Fibroblast of pulmonary artery (primary cell): ENCODE measurements at places on chromosomes 3 and 15.
A peak's percentile ranks its signal among the peaks of the same experiment; 100 is the strongest.

GRCh38 chr15:55246567-55246966 is 43.0 kb downstream of the RAB27A start:
- no peak for DNase-seq

- DNase-seq, result no peak
These were observed 283.2 kb upstream of the ROBO1 start for GRCh38 chr3:80050826-80051601.

GRCh38 chr15:65184305-65184867 is 756 bp downstream of the CLPX start:
- DNase-seq, result peak; percentile 58

DNA sequence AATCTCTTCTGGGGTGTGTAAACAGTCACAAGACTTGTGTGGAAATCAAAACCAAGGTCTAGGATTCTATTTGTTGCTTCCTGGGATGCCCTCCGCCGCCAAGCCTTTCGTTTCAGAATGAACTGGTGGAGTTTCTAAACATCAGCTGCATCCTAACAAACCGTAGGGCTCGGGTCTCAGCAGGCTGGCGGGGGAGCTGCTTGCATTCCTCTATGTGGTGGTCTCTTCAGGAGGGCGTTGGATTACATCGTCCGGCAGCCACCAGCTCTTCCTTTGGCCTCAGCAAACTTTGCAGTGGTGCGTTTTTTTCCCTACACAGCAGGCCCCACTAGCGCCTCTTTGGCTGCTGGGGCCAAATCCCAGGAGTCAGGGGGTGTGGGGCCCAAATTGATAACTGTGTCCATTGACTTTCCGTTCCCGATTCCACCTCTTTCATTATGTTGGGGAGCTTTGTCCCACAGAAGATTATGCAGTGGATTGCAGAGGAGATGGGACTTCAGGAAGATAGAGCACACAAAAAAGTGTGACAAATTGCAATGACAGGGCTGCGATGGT is 390.0 kb upstream of the NR2F2 start:
- no peak for DNase-seq

DNA sequence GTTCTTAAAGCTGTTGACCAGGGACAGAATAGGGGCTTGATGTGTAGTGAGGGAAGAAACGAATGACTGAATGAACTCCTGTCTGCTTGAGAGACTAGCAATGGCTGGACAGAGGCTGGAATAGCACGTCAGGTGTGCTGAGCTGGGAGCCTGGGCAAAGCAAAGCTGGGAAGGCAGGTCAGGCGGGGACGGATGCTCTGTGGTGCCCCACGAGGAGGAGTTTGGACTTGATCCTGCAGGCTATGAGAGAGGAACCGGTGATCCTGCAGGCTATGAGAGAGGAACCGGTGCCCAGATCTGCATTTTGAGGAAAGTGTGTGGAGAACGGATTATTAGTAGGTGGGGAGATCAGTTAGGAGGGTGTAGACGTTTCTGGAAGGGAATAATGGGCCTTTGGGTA is 31.3 kb upstream of the PSTPIP1 start:
- DNase-seq, result no peak

GRCh38 chr3:15795651-15796308 is 2.0 kb downstream of the ANKRD28 start:
- peak; percentile 79 for DNase-seq

DNA sequence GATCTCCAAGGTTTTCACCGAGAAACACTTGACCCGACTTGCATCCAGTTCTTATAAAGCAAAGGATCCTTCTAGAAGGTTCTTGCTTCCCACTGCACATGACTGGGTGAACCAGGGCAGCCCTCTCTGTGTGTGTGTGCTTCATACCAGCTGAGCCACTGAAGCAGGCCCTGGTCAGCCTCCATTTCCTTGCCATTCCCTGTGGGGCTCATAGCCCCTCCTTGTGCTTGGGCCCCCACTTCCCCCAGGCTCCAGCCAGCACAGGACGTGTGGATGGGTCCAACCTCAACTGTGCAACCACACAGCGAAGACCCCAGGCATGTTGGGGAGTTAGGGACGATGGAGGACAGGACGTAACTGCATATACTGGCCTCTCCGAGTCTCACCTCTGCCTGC is 15.5 kb downstream of the KLF15 start:
- no peak for DNase-seq
